ENCODE measurements at places on chromosomes 3 and 15. TPM values are rescaled to one million over a fixed set of nuclear protein-coding genes. Genes with fewer than 3 reads are reported as not detected.

Gene SYNPR
- 0.95 TPM for total RNA-seq

Gene TSEN2
- total RNA-seq = 35.2 TPM

Gene DIPK2A
- 104 TPM for total RNA-seq

Gene CLDN16
- total RNA-seq = 0.37 TPM
